DMS79 treated with DMSO at 0.1 percent for 48 hours (cell line): ENCODE measurements at places on chromosomes 7 and 10.

GRCh38 chr10:52870562-52870961 lies 98.0 kb upstream of the MBL2 start:
- no peak for DNase-seq

DNA sequence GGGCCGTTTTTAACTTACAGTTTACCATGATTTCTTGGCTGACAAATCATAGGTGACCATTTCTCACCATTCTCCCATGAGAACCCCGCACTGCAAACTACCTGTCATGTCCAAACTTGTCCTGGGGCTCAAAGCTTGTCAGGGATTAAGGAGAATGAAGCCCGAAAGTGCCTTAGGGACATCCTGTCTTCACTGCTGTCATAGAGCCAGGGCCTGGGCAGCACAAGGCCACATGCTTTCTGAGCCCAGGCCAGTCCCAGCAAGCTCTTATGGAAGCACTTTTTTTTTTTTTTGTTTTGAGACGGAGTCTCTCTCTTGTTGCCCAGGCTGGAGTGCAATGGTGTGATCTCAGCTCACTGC lies 33.9 kb downstream of the CCM2 start:
- DNase-seq, result peak; percentile 41

- no peak for DNase-seq
Measured at GRCh38 chr10:121804460-121804859, 123.4 kb downstream of the ATE1 start.

DNA sequence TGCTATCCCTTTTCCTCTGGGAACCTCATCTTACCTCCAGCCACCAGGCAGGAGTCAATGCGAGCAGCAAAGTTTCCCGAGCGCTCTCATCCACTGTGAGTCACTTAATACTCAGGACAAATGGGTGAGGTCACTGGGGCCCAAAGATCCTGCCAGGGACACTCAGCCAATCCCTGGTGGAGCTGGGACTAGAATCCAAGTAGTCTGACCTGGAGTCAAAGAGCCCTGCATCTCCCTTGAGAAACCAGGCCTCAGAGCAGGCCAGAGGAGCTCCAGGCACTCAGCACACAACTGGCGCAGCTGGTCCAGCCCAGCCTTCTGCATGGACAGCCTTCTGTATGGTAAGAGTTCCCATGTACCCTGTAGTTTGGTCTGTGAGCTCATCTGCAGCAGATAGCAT lies 142.3 kb downstream of the MAPK8 start:
- no peak for DNase-seq

- no peak for DNase-seq
Measured at GRCh38 chr10:89351412-89351779, 23.6 kb downstream of the IFIT3 start.

DNA sequence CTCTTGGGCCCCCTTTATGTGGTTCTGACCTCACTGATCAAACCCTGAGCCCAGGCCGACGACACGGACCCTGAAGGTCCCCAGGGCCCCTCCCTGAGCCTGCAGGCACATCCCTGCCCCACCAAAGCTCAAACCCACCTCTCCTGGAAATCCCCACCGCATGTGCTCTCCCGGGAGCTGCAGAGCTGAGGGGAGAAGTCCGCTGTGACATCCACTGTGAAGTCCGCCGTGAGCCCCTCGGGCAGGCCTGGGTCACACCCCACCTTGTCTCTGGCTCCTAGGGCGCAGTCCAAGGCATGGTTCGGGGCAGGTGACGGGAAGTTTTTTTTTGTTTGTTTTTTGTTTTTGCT lies 100.2 kb downstream of the MICALL2 start:
- DNase-seq, result no peak

- DNase-seq, result no peak
Measured at GRCh38 chr10:62130948-62131347, 137.7 kb downstream of the RTKN2 start.

- DNase-seq, result peak; percentile 89
Measured at GRCh38 chr7:82444220-82444909, 788 bp upstream of the CACNA2D1 start.

DNA sequence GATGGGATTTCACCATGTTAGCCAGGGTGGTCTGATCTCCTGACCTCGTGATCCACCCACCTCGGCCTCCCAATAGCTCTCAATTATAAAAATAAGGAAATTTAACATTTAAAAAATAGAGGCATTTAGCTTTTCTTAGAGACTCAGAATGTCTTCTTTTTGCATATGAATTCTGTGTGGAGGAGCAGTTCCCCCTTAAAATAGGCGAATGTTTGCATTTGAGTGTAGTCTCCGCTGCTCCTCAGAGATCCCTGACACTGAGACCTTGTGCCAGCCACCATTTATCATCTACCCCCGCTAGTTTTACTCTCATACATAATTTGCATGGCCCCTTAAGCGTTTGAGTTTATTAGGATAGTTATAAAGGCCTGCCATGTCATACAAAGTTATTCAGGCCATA lies 461.9 kb downstream of the SORCS3 start:
- DNase-seq, result no peak

- DNase-seq, result no peak
Measured at GRCh38 chr7:36758879-36759278, 34.6 kb upstream of the AOAH start.

DNA sequence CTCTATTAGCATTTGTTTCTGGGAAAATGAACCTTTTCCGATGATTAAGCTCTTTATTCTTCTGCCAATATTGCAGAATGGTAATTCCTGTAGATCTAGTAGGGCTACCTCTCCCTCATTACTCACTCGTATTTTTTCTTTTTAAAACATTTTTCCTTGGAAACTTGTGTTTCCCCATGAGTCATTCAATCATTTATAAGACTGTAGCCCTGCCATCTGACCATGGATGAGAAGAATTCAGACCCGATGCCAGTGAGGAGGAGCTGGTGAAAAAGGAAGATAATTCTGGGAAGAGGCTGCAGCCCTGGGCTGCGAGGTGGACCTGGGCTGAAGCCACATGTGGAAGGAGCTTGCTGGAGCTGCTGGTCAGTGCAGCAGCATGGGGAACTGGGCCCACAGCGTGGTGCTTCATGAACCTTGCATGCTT lies 242.8 kb downstream of the KLF6 start:
- DNase-seq, result no peak

DNA sequence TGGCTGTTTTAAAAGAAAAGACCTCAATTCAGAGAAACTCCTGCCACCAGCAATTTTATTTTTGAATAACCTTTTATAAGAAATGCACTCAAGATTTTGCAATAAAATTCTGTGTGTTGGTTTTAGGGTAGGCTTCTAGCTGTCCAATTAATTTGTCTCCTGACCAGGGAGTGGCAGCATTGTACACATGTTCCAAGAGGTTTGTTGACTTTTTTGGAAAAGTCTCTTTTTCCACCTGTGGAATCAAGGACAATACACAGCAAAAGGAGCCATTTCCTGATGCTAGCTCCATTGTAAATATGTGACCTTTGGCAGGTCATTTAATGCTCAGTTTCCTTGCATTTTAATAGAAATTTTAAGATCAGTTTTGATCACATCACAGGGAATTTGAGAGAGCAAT lies 1.8 kb downstream of the GIMAP5 start:
- no peak for DNase-seq

GRCh38 chr7:91050677-91051076 lies 213.6 kb upstream of the FZD1 start:
- no peak for DNase-seq

DNA sequence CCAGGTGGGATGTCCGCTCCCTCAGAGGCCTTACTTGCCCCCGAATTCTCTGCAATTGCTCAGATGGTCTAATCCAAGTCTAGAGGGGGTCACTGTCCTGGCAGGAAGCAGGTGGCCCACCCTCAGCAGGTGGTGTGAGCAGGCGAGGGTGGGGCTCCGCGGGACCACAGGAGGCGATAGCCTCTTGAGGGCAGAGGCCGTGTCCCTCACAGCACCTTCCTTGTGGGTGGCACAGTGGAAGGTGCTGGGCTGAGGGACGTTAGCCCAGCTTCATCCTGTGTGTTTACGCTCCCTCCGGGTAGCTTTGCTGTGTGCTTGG lies 38.3 kb upstream of the INPP5A start:
- no peak for DNase-seq

GRCh38 chr7:41994746-41995110 lies 242.3 kb downstream of the GLI3 start:
- DNase-seq, result no peak

- DNase-seq, result no peak
Measured at GRCh38 chr10:86385806-86386205, 19.2 kb upstream of the GRID1 start.

- no peak for DNase-seq
Measured at GRCh38 chr7:116630932-116631671, 40.9 kb upstream of the MET start.

DNA sequence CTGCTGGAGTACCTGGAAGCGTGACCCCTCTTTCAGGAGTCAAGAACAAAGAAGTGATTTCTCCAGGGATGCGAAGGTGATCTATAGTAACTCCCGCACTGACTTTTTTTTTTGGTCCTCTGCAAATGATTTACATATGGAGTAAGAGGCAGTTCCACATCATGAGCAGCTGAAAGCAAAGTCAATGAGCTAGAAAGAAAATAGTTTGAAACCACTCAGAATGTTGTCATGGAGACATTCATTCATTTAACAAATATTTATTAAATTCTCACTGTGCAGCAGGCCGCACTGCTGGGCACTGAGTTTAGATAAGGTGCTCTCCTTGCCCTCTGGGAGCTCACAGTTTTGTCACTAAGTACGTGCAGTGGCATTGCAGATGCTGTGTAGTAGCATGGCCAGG lies 206.7 kb downstream of the CAMK1D start:
- peak; percentile 88 for DNase-seq

DNA sequence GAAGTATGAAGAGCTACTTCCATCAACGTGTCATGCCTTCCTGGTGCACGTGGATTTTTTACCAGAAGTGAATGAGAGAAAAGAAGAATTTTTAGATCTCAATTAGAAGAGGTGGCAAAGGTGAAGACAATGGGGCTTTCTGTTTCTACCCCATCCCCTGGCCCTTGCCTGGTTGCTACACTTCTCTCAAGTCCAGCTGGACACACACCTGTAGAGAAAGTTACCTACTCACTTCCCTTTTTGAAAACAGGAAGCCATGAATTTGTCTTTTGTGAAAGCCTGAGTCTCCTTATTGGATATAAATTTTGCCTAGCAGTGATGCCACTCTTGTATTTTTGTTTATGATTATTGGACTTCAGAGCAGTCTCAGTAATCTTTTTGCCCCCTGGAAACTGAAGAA lies 142.9 kb upstream of the AKR1E2 start:
- DNase-seq, result no peak
